T-helper 17 cell (primary cell): ENCODE measurements at places on chromosomes 7 and 10. TPM values are rescaled to one million over a fixed set of nuclear protein-coding genes. Genes with fewer than 3 reads are reported as not detected.

ELN gene
- total RNA-seq: not detected

TSPAN14 gene
- 139 TPM for total RNA-seq

SFMBT2 gene
- 18.2 TPM for total RNA-seq

CYP2E1 gene
- total RNA-seq: 12.3 TPM

COL28A1 gene
- total RNA-seq: 0.10 TPM

- DNase-seq: no peak
These were observed 27.5 kb downstream of the XPNPEP1 start for GRCh38 chr10:109895848-109896247.

DNA sequence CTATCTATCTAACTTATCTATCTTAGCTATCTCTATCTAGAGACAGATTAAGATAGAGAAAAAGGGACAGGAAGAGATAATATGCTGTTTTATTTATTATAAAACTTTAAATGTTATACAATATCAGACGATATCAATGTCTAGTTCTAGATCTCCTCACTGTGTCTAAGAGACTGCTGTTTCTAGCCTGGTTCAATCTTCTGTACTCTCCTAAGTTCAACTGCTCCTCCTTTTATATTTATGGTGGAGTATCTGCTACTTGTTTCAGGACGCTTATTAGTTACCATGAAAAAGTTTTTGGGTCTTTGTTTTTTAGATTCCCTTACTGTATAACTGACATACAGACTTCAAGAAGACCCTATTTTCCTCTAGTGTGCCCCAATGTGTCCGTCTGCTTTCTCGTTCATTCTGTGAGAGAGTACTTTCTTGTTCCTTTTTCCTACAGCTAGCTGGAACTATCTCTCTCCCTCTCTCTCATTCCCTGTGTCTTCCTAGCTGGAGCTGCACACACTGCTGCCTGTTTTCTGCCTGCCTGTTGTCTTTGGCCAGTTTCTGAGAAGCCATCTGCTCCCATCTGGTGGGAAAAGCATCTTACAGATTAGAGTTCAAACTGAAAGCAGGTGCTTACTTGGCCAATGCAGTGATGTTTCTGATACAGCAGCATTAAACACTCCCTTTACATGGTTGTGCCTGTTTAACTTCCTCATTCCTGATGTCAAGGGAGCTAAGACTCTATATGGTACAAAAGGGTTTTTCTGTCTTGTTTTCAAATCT is 49.4 kb upstream of the ARL4A start:
- no peak for DNase-seq

DNA sequence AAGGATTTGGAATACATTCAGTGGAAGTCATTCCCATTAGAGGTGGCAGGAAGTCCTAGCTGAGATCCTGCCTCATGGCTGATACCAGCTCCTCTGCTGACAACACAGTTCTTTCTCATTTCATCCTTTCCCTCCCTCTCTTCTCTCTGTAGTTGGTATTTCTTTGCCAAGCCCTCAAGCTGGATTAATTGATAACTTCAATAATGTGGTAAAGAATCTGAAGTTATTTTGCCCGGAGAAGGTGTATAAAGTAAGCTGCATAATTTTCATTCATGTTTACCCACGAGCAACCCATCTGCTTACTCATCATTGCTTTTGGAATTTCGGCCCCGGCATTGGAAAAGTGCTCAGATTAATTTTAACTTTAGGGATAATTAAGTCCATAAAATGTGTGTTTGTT is 85.2 kb upstream of the PLPP4 start:
- no peak for DNase-seq

DNA sequence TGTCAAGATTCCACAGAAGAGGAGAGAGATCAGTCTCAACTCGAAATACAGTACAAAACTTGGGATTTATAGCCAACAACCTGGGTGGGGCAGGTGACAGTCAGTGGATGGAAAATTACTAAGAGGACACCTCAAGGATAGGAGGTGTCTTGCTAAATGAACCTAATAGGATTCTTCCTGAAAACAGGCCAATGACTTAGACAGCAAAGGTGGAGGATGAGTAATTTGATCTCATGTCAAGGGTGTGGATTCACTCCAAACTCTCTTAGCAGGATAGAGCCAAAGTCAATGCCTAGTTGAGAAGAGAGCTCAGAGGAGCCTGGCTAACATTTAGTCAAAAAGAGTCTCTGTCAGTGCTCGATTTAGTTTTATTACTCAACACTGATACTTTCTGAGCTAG is 106.7 kb upstream of the INSYN2A start:
- DNase-seq: no peak

GRCh38 chr10:61606959-61607907 is 55.5 kb upstream of the CABCOCO1 start:
- no peak for DNase-seq

- DNase-seq: no peak
These were observed 240.5 kb downstream of the PRPF18 start for GRCh38 chr10:13827076-13827797.

GRCh38 chr7:3064067-3064466 is 20.4 kb upstream of the CARD11 start:
- DNase-seq: no peak

DNA sequence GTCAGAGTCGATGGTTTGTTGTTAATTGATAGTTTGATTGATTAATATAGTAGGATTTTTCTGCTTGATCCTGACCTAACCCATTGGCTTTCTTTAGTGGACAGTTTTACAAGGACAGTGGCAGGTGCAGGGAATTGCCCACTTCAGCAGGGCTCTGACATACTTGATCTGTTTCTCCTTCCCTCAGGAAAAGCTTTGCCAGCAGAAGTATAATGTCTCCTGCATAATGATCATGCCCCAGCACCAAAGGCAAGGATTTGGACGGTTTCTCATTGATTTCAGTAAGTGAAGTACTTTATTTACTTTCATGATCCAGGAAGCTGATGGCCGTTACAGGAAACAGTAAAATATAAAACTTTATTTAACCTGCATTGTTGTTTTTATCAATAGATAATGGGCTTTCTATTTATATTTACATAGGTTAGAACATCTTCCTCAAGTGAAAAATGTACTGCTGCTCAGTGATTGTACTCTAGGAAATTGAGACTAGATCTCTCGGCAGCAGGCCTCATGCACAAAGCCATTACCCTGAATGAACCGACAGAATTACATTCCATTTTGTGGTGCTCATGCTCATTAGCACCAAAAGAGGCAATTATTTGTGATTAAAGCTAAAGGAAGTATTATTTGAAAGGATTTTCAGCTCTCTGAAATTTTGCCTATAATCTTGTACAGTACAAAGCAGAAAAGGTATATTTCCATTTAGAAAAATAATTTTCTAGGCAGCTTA is 122.5 kb upstream of the SAMD8 start:
- DNase-seq: no peak

GRCh38 chr7:44973610-44974401 is 5.0 kb downstream of the MYO1G start:
- peak; percentile 50 for DNase-seq

DNA sequence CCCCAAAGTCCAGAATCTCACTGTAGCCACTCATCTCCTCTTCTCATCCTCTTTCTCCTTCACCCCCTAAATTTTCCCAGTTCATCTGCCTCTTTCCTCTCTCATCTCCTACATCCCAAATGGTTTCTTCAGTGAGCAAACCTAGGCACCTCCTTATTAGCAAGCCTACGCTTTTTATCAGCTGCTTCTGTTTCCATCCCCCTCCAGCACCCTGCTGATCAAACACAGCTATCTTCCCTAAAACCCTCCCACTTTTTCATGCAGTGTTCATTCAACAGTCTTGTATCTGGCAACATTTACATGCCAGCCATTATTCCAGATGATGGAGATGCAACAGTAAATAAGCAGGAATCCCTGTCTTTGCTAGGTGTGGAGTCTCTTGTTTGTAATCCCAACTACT is 3.3 kb upstream of the ABRAXAS2 start:
- DNase-seq: no peak

DNA sequence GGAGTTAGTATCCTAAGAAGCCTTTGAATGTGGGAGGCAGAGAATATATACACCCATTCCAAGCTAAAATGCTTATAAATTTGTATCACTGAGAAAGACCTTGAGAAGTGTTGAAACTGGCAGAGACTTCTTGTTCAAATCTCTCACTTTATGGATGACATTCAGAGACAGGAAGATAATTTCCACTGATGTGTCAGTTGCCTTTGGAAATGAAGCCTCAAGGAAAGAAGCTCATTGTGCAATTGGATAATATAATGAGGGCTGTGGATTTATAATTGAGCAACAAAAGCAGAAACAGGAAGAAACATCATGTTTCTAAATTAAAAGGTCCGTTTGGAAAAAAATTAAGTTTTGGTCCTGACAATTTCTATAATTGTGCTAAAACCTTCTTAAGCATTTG is 789.9 kb upstream of the IGFBP3 start:
- no peak for DNase-seq

GRCh38 chr7:111362506-111363054 is 199.7 kb downstream of the IMMP2L start:
- no peak for DNase-seq

- DNase-seq: no peak
These were observed 70.4 kb upstream of the ITPRID1 start for GRCh38 chr7:31443457-31443856.
